Progenitor cell of endocrine pancreas (in vitro differentiated cells): ENCODE measurements at places on chromosomes 12 and 14.

DNA sequence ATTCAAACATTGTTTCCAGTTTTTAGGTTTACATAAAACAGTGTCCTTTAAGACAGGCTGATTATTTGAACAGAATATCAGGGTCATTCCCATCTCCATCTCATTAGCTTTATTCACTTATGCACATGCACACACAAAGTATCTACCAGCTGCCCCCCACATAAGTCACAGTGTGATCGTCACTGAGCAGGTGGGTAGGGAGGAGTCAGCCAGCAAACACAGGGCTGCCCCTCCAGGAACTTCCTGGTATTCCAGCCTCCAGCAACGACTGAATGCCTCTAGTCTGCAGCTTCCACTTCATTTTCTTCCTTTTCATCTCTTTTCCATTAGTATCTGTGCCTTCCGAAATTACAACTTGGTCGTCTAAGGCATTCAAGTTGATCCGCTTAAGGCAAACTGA lies 48.8 kb upstream of the FOXN3 start:
- H3K27me3 ChIP-seq: peaks cover 7% of the 10 kb centered on the region
- H3K4me3 ChIP-seq: no peak overlapping the region
- no peaks in the 10 kb centered on the region for H3K4me1 ChIP-seq
- peaks cover 2% of the 10 kb centered on the region for H3K36me3 ChIP-seq

GRCh38 chr12:116544656-116545055 lies 14.5 kb upstream of the MAP1LC3B2 start:
- no peaks in the 10 kb centered on the region for H3K36me3 ChIP-seq
- no peak overlapping the region for H3K27ac ChIP-seq
- peaks cover 13% of the 10 kb centered on the region for H3K27me3 ChIP-seq
- H3K4me1 ChIP-seq: peaks cover 11% of the 10 kb centered on the region
- H3K4me3 ChIP-seq: no peak overlapping the region
- no peak for DNase-seq

DNA sequence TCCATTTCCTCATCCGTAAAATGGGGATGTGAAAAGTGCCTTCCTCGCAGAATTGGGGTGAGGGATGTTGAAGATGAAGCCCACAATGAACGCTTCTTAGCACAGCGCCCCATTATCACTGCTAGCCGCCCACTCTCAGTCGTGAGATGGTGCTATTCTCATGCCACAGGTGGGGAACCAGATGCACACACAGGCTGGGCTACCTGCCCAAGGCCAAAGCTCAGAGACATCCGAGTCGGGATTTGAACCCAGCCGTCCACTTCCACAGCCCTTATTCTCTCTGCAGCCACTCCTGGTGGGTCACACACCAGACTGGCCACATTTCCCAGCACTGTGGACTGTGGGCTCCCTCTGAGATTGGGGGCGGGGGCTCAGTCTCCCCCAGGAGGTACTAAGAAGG lies 55.8 kb downstream of the BCL11B start:
- no peaks in the 10 kb centered on the region for H3K4me1 ChIP-seq
- no peak overlapping the region for H3K4me3 ChIP-seq
- H3K27me3 ChIP-seq: no peaks in the 10 kb centered on the region
- no peak for DNase-seq

DNA sequence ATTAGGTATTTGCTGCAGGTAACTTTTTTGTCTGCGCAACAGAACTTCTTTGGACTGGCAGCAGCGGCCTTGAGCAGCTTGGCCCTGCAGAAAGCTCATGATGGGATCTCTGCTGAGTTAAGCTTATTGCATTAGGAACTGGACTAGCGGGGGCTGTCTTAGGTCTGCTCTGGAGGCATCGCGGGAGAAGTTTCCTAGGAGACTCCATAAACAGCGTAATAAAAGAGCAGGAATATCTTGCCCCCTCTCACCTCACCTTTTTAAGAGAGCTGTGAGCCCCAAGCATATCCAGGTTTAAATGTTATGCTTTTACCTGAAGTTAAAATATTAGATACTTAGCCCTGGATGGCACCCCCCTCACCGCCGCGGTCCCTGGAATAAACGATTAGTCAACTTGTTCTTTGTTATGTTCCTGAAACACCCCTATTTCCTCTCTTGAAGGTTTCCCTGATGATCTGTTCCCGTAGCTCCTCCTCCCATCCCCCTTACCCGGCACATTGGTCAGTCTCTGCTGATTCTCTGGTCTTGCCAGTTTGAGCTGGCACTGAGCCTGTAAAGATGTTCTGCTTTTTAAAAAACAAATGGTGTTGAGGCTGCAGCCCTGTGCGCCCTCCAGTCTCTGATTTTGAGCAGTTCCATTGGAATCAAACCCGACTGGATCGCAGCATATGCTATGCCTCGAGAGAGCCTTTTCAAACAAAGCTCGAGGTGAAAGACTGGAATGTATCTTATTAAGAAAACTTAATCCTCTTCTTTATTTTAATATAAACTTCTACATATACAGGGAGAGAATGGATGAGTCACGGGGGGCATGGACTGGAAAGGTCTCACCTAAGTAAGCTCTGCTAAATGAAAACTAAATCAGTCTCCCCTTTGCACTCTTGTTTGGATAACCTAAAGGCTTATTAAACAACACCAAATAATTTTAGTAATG lies 1.9 kb downstream of the MLXIP start:
- peaks cover 29% of the 10 kb centered on the region for H3K4me1 ChIP-seq
- peak overlapping the region; percentile 57 for H3K27ac ChIP-seq
- no peak for DNase-seq
- peaks cover 12% of the 10 kb centered on the region for H3K36me3 ChIP-seq
- peaks cover 26% of the 10 kb centered on the region for H3K27me3 ChIP-seq
- peak overlapping the region; percentile 85 for H3K4me3 ChIP-seq

GRCh38 chr12:5889381-5890047 lies 55.5 kb downstream of the ANO2 start:
- no peaks in the 10 kb centered on the region for H3K36me3 ChIP-seq
- no peak overlapping the region for H3K27ac ChIP-seq
- no peaks in the 10 kb centered on the region for H3K4me1 ChIP-seq
- DNase-seq: no peak
- H3K27me3 ChIP-seq: peaks cover 5% of the 10 kb centered on the region

DNA sequence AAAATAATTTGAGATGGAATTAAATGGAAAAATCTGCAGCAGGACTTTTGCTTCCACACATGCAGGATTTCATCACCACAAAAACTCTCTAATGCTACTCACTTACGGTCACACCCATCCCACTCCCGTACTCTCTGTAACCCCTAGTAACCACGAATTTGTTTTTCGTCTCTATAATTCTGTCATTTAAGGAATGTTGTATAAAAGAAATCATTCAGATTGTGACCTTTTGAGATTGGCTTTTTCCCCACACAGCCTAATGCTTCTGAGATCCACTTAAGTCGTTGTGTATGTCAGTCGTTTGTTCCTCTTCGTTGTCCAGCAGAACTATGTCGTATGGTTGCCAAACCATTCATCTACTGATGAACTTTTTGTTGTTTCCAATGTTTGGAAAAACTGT lies 19.8 kb upstream of the PZP start:
- no peak overlapping the region for H3K27ac ChIP-seq
- DNase-seq: no peak
- H3K4me1 ChIP-seq: peaks cover 6% of the 10 kb centered on the region
- H3K27me3 ChIP-seq: peaks cover 12% of the 10 kb centered on the region
- no peak overlapping the region for H3K4me3 ChIP-seq

GRCh38 chr14:34203251-34203722 lies 252.4 kb upstream of the EGLN3 start:
- H3K4me1 ChIP-seq: no peaks in the 10 kb centered on the region
- H3K27me3 ChIP-seq: no peaks in the 10 kb centered on the region
- H3K36me3 ChIP-seq: no peaks in the 10 kb centered on the region
- DNase-seq: no peak
